ENCODE measurements at places on chromosomes 6 and 20.

DNA sequence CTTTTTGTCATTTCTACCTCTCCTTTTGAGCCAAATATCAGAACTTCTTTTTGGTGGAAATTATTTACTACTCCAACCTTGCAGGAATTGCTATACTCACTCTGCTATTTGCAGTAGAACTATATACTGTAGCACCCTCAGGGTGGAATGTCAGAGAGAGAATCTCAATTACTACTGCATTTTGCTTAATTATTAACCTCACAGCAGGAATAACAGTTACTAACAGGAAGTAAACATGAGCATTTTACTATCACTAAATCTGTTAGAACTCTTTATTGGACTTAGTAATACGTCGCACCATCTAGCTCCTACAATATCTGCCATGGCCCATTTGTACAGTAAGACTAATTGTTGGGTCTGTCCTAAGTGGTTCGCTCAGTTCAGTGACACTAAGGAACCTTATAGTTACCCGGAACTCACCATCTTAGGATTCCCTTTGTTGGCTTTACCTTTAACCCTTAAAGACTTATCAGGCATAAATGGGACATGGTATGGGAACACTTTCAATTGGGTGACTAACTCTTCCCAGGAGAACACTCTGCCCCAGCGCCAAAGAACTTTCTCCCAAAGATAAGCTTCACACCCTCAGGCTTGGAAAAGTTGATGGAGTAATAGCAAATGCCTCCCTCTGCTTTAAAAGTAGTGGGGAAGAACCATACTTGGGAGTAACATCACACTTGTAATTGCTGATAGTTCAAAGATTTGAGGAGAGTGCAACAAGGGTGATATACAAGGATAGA lies 38.8 kb downstream of the PLN start:
- no peak for DNase-seq

- DNase-seq = no peak
Measured at GRCh38 chr20:51688600-51689244, 79.5 kb downstream of the ATP9A start.

GRCh38 chr20:21028921-21029320 lies 77.2 kb downstream of the LINC00237 start:
- no peak for DNase-seq

GRCh38 chr20:25553819-25554296 lies 31.5 kb downstream of the NINL start:
- DNase-seq = no peak

- no peak for DNase-seq
Measured at GRCh38 chr6:43338243-43338642, 29.6 kb upstream of the CRIP3 start.

- DNase-seq = no peak
Measured at GRCh38 chr6:75604294-75604693, 2.6 kb downstream of the SENP6 start.

DNA sequence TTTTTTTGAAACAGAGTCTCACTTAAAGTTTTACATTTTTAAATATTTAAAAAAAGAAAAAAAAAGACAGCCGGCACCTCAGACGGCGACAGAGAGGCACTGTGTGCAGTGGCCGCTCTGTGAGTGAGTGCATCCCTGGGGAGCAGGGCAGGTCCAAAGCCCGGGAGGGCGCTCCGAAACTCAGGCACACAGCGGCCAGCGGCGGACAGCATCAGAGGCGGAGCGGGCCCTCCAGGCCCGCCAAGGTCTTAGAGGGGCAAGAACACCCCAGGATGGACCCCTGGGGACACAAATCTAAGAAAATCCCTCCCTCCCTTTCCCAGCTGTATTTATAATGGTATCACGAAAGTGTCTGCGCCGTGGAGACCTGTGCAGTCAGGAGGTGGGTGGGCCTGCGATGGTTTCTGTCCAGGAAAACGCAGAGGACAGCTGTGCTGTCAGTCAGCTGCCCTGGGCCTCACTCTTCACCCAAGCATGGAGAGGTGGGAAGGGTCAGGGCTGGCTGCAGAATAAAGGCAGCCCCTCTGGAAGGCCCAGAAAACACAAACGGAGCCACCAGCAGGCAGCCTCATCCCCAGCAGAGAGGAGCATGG lies 43.8 kb downstream of the TAF4 start:
- no peak for DNase-seq

GRCh38 chr20:33014336-33015113 lies 7.0 kb downstream of the BPIFB2 start:
- no peak for DNase-seq

DNA sequence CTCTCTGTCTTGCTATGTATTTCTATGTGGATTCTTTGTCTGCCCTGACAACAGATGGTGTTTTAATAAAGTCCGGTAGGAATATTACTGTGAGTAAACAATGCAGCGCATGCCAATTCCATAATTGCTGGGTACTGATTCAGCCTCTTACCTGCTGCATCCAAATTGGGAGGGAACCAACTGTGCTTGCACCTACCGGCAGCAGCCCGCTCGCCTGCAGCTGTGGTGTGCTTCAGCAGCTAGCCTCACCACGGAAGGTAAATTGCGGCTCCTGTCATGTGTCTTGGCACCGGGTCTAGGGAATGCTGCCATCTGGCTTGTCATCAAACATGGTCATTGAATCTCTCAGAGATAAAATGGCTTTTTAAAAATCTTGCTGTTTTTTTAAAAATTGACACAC lies 704.8 kb upstream of the SLC35B3 start:
- DNase-seq = no peak

- DNase-seq = no peak
Measured at GRCh38 chr6:149074832-149075258, 242.7 kb upstream of the TAB2 start.

- DNase-seq = no peak
Measured at GRCh38 chr20:5714261-5715041, 35.8 kb upstream of the SHLD1 start.

DNA sequence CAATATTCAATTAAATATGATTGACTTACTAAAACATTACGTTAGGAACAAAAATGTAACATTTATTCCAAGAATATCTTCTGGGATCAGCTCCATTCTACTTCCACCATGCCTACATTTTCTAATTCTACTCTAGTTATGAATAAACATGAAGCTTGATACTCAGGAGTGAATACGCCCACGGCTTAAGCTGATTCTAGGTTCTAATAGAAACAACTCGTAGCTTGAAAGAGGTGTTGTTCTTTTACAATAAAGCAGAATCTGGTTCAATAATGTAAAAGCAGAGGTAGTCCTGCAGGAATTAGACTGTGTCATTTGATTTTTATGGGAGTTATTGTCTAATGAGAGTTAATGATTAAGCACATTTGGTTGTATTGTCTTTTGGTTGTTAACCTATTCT lies 107.3 kb upstream of the OLIG3 start:
- DNase-seq = no peak

DNA sequence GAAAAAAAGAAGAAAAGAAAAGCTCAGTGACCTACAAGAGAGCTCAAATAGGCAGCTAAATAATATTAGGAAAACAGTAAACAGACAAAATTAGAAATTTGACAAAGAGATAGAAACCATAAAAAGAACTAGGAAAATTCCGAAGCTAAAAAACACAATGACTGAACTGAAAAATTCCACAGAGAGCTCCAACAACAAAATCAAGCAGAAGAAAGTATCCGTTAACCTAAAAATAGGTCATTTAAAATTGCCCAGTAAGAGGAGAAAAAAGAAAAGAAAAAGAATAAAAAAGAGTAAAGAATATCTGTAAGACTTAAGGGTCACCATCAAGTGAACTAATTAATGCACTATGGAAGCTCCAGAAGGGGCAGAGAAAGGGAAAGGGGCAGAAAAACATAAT lies 6.6 kb upstream of the ECHDC1 start:
- no peak for DNase-seq

GRCh38 chr6:34174846-34175399 lies 29.0 kb upstream of the GRM4 start:
- no peak for DNase-seq

DNA sequence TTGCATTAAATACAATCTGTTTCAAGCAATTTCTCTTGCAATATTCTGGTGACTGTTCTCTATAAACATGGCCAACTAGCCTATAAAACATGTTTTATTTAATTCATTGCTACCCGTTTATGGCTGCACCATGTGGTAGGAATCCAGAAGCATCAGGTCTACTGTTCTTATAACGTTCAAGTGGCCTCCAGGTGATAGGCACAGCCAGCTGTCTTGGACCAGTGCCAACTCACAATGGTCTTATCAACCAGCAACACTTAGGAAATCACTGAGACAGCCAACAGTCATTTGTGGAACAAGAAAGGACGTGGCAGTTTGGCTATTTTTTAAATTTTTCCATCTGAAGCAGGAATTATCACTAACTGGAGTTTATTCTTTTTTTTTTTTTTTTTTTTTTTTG lies 193.6 kb downstream of the NKAIN2 start:
- no peak for DNase-seq

DNA sequence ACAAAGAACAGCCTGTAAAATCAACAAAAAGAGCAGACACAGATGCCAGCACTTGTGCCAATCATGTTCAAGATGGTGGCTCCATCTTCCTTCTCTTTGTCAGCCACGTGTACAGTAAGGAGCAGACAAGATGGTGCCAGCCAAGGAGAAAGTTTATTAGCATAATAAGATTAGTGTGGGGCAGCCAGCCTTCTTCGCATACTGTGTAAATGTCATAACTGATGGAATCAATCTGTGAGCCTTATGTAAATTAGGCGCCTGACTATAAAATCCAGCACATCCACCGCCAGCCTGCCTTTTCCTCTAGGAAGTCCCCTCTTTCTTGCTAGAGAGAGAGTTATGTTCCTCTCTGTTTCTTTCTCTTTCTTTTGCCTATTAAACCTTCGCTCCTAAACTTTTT lies 99.7 kb upstream of the RALGAPA2 start:
- DNase-seq = no peak

DNA sequence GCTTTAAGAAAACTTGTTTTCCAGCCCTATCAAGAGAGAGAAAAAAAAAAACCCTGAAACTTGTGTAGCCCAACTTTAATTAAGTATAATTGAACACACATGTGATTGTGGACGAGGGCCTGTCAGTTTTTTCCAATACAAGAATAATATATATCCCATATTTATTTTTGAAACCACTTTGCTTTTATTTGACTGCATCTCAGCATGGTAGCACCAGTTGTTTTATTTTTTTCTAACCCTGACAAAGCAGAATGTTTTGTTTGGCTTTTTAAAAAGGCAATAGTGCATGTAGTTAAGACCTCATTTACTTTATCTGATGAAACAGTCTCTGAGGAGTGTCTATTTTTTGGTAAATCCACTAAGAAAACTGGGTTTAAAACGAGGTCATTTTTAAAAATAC lies 257.7 kb downstream of the CDKAL1 start:
- no peak for DNase-seq

GRCh38 chr20:53739799-53740785 lies 146.5 kb upstream of the ZNF217 start:
- DNase-seq = no peak

DNA sequence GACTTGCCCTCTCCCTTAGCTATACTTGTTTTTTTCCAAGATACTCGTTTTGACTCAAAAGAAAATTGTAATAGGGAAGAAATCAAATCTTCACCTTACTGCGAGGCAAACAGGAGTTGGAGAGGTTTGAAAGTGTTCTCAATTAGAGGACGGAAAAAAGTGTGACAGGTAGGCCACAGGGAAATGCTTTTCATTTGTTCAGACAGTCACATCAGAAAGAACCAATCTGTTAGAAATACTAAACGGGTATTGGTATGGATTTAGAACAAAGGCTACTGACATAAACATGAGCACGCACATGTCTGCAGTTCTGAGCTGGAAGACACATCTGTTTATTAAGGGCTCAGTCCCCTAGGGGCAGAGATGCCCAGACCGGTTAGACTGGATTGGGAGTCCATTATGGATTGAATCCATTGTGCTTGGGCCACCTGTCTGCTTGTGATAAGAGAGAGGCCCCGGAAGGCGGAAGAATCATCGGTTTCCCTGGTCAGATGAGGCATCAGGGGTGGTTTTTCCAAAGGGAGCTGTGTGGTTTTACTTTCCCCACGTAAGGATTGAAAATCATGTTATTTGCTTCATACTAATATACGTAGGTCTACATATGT lies 220.9 kb upstream of the MYLIP start:
- DNase-seq = no peak

- DNase-seq = no peak
Measured at GRCh38 chr6:29633534-29633905, 537 bp upstream of the GABBR1 start.

DNA sequence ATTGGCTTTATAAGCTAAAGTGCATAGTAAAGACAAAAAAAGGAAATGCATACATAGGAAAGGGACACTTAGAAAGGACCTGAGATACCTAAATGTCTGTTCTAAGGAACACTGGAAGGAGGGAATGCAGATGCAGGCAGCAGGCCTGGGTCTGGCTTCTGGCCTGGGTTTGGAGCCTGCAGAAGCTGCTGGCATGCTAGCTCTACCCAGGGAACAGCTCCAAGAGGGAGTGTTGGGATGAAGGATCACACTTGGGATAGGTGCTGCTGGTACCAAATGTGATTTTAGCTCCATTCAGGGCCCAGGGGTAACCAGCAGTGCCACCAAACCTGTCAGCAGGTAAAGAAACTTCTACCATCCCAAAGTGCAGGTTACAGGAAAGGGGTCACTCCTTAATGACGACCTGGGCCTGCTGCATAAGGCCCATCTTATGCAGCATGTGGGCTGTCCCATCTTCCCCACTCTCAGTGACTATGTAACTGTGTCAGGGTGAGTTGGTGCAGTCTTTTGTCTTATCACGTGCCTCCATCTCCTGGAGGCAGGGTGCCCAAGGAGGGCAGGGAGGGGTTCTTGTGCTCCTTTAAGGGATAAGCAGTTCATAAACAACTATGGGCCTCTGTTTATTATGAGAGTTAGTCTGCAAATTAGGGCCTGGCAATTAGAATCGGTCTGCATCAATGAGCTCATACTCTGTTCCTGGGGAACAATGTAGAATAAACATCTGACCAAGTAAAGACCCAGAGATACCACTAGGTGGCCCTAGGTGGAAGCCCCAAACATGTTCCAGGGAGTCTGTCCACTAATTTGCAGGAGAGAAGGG lies 26.9 kb downstream of the DDX27 start:
- DNase-seq = no peak

- DNase-seq = no peak
Measured at GRCh38 chr6:32713241-32713640, 27.9 kb upstream of the HLA-DQA2 start.

DNA sequence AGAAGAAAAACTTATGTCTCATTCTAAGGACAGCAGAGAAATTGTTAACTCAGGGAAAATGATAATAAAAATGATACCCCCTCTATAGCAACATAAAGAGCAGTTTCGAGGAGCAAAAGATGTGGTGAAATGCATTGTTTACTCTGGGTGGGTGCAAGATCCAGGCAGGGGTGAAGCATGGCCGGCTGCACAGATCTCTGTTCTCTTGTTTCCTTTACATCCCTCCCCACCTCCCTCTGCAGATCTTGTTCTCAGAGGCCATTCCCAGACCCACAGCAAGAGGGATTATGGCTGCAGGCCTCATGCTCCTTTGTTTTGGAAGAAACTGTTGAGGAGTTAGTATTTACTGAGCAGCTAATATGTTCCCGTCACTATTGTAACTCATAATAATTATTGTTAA lies 1.8 kb downstream of the BTN3A1 start:
- no peak for DNase-seq

GRCh38 chr20:54468082-54468481 lies 7.3 kb upstream of the DOK5 start:
- no peak for DNase-seq
